ENCODE measurements at places on chromosomes 1 and 21. TPM values are rescaled to one million over a fixed set of nuclear protein-coding genes. Genes with fewer than 3 reads are reported as not detected.

Gene SPRR2A
- not detected for total RNA-seq

Gene ZNF648
- not detected for total RNA-seq

Gene FCAMR
- not detected for total RNA-seq

Gene ADGRL2
- 188 TPM for total RNA-seq

Gene S1PR1
- 13.7 TPM for total RNA-seq

Gene ANP32E
- 17.6 TPM for total RNA-seq

Gene SYF2
- 32.5 TPM for total RNA-seq

Gene PTPN22
- total RNA-seq, result 0.16 TPM

Gene CD5L
- total RNA-seq, result not detected

Gene TNFAIP8L2
- not detected for total RNA-seq

Gene HMGCL
- total RNA-seq, result 35.3 TPM

Gene NFASC
- 1.2 TPM for total RNA-seq

Gene UQCRHL
- total RNA-seq, result 3.1 TPM
